Natural killer cell (primary cell): ENCODE measurements at places on chromosomes 7 and 10. TPM values are rescaled to one million over a fixed set of nuclear protein-coding genes. Genes with fewer than 3 reads are reported as not detected.

PAPOLB gene
- 0.36 TPM for total RNA-seq

SRGN gene
- 778 TPM for total RNA-seq

TRIM50 gene
- not detected for total RNA-seq

LRRC4 gene
- total RNA-seq = 2.4 TPM

BTBD16 gene
- not detected for total RNA-seq

PTER gene
- 21.9 TPM for total RNA-seq

RRP12 gene
- total RNA-seq = 234 TPM

DRGX gene
- total RNA-seq = not detected

TLX1 gene
- not detected for total RNA-seq

- no peak for DNase-seq
These were observed 19.8 kb upstream of the NUP205 start for GRCh38 chr7:135537905-135538304.

- DNase-seq = no peak
These were observed 230.6 kb upstream of the GRB10 start for GRCh38 chr7:51013218-51013786.

DNA sequence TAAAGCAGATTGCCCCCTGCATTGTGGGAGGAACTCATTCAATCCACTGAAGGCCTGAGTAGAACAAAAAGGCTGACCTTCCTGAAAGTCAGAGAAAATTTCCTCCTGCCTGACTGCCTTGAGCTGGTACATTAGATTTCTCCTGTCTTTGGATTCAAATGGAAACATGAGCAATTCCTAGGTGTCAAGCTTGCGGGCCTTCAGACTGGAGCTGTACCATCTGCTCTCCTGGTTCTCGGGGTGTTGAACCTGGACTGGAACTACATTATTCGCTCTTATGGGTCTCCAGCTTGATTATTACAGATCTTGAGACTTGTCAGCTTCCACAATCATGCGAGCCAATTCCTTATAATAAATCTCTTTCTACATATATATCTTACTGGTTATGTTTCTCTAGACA is 173.6 kb upstream of the STEAP4 start:
- no peak for DNase-seq

GRCh38 chr7:148964483-148965267 is 63.6 kb downstream of the PDIA4 start:
- no peak for DNase-seq

- no peak for DNase-seq
These were observed 195.8 kb upstream of the FAM3C start for GRCh38 chr7:121591926-121592325.

- DNase-seq = no peak
These were observed 25.3 kb downstream of the TNS3 start for GRCh38 chr7:47556511-47557180.

DNA sequence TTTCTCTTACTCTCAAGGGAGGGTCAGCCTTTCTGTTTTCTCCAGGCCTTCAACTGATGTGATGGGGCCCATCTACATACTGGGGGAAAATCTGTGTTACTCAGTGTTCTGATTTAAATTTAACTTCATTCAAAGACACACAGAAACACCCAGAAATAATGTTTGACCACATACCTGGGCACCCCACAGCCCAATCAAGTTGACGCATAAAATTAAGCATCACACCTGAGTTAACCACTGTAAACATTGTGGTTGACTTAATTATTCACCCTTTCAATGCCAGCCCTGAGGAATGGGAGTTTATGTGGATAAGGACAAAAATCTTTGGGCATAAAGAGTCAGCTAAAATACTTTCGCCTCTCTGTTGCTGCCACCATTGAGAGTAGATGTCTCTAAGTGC is 10.0 kb upstream of the CHN2 start:
- DNase-seq = no peak

DNA sequence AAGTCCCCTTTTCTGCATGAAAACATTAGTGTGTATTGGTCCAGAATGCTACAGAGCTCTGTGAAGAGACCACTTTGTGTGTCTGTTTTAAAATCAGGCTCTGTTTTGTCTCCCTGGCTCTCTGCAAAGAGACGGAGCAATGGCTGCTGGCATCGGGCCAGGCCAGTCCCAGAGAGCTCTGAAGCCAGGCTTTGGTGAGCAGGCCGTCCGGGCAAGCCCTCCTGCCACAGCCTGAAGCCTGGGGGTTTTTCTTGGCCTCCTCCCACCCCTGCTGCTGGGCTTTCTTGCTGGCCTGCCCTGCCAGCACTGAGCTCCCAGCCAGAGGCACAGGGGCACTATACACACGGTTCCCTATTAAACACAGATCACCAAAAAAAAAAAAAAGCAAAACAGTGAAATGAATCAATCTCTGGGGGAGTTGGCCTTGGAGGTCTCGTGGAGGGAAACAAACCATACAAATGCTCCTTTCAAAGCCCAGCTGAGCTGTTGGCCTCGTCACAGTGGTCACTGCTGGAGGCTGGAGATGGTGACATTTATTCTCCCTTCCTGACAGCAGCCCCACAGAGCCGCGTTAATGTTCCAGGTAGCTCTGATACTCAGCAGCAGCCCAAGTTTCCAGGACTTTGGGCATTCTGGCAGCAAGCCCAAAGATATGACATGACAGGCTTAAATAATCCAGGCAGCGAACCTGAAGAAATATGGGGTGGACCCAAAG is 237.2 kb downstream of the TCF7L2 start:
- no peak for DNase-seq

- DNase-seq = no peak
These were observed 135.9 kb downstream of the CUX1 start for GRCh38 chr7:101953248-101953819.

DNA sequence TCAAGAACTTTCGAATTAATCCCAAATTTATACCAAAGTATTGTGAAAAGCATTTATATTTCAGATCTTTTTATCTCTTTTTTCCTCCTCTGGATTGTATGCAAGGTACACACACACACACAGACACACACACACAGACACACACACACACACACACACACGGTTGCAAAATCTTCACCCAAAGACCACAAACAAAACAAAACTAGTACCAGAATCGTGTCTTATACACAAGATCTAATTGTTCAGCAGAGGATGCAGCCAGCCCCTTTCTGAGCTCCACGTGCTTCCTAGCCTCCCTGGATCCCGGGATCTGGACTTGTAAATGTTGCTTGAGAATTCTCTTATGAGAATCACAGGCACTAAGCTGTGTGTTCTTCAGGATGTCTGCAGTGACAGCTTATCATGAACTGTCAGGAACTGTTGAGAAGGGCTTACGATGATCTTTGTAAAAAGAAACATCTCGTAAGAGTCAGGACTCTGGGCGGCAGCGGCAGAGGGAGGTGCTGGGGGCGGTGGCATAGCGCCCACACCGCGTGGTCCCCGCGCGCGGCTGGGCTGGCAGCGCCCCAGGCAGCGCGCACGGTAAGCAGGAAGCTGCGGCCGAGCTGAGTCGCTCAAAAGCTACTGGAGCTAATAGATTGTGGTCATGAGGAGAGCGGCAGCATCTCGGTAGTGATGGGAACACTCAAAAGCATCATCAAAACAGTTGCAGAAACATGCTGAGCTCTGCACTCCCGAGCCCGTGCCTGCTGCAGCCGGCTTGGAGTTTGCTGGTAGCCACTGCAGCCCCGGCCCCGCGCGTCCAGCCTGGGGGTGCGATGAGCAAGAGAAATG is 277.6 kb downstream of the GATA3 start:
- DNase-seq = peak; percentile 84

DNA sequence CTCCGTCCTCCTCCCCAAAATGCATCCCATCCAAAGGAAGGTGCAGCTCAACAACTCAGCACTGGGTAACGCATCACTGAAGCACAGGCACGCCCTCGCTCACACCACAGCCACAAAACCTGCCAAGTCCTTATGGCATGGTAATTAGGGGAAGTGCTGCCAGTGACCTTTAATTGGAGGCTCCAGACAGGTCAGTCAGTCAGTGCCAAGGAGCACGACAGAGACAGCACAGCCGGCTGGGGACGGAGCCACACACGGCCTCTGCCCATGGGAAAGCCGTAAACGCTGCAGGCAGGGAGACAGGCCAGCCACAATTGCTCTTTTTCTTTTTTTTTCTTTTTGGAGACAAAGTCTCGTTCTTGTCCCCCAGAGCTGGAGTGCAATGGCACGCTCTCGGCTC is 146.5 kb downstream of the MAD1L1 start:
- no peak for DNase-seq

GRCh38 chr7:100128637-100128963 is 1.8 kb downstream of the MBLAC1 start:
- no peak for DNase-seq

- DNase-seq = no peak
These were observed 6.6 kb downstream of the AASS start for GRCh38 chr7:122137251-122138077.

DNA sequence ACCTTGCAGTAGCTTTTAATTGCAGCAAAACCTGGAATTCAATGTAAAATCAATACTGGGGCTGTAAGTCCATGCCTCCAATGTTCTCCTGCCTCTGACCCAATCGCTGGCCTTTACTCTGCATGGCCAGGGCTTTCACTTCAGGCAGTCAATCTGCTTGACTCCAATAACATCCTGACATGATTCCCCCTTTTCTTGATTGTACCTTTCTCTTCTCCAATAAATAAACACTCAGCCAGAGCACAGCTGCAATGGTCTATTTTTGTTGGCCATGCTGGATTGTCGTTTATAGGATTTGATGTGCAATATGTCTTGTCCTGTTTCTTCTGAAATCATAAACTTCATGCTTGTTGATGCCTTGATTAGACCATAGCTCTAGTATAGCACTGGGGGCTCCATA is 97.8 kb upstream of the COL1A2 start:
- DNase-seq = no peak

- no peak for DNase-seq
These were observed 175.4 kb downstream of the GNAI1 start for GRCh38 chr7:80309971-80310549.

DNA sequence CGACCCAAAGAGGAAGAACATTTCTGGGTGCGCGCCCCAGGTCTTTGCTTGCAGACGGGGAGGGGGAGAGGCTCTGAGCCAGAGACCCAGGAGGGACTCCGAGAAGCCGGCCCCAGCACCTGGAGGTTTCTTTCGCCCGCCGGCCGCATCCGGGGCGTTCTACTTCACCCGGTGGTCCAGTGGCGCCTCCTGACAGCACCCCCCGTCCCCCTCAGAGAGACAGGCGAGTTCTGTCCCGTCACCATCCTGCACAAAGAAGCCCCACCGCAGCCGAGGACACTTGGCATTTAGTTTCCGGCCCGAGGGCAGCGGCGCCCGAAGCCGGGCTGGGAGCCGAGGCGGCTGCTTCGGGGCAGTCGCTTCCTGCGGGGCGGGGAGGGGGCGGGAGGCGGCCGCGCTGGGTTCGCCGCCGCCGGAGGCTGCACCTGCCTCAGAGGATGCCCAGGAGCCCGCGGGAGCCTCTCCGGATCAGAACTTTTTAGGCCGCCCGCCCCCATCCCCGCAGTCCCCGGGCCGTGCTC is at the start of gene TMEM178B:
TSS of gene TMEM178B (plus strand) at position 424 of the 521 bp plus-strand sequence.
- DNase-seq = no peak

DNA sequence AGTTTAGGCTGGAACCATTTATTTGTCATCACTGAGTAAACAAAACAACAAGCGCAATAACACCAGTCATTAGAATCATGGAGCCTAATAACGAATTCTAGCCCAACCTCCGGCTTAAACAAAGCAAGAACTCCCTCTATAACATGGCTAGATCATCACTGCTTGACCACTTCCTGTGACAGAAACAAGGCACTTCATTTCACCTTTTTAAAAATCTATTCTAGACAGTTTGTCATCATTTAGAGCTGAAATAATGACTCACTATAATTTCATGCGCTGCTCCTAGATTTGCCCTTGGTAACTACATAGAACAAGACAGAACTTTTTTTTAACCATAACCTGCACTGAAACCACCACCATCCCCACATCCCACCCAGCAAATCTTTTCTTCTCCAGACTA is 81.3 kb downstream of the OSBPL3 start:
- DNase-seq = peak; percentile 32

DNA sequence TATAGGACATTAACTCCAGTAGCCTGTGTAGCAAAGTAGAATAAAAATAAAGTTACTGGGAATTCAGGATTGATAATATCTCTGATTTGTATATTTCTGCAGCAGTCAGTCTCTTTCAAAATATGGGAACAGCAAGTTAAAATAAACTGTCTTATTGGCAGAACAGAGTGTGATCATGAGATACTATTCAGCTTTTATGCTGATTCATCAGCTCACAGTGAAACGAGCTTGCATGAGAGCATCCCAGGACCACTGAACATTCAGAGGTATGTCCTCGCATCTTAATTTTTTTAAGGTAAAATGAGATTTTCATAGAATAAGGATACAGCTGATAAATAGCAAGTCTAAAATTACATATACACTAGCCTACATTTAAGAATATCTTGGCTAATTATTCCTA is 282.5 kb upstream of the MYO3A start:
- DNase-seq = no peak

DNA sequence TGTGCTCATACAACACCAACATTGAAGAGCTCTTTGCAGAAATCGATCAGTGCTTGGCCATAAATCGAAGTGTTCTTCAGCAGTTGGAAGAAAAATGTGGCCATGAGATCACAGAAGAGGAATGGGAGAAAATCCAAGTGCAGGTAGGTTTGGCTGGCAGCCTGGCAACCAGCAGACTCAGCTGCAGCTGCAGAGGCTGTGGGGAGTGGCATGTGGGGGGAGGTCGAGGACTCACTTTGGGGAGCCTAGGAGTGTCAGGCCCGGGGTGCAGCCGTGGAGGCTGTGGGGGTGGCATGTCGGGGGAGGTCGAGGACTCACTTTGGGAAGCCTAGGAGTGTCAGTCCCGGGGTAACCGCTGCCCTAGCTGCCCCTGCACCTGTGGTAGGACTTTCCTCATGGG is 35.1 kb downstream of the RNF32 start:
- no peak for DNase-seq

- DNase-seq = no peak
These were observed 42.7 kb upstream of the NKX6-2 start for GRCh38 chr10:132828681-132829080.

- no peak for DNase-seq
These were observed 296.2 kb upstream of the SMIM30 start for GRCh38 chr7:113414401-113415035.

DNA sequence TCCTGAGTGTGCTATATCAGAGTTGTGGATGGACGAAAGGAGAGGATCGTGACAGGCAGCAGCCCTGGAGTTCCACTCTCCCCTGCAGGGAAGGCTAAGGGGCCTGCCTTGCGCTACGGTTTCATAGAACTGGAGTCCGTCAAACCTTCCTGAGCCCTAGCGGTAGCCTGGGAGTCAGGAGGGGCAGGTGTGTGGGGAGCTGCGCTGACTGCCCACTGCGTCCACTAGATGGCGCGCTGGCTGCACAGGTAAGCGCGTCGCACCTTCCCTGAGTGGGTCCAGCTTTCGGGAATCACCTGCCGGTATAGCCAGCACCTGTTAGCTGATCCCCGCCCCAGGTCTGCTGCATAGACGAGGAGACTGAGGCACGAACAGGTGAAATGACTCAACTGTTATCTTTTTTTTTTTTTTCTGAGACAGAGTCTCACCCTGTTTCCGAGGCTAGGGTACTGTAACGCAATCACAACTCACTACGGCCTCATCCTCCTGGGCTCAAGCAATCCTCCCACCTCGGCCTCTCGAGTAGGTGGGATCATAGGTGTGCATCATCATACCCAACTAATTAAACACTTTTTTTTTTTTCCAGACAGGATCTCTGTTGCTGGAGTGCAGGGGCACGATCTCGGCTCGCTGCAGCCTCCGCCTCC is 20.2 kb upstream of the BAIAP2L1 start:
- peak; percentile 21 for DNase-seq

- DNase-seq = no peak
These were observed 6.8 kb upstream of the HERC4 start for GRCh38 chr10:68081916-68082315.
